ENCODE measurements at places on chromosomes 4 and X.

GRCh38 chr4:101345596-101346350, 1.6 kb downstream of the PPP3CA start:
- peak overlapping the region; percentile 90 for H3K27ac ChIP-seq
- no peaks in the 10 kb centered on the region for H3K27me3 ChIP-seq
- DNase-seq, result peak; percentile 47
- peaks cover 52% of the 10 kb centered on the region for H3K4me1 ChIP-seq

GRCh38 chr4:139028191-139028661, 12.6 kb downstream of the NOCT start:
- no peak overlapping the region for H3K4me3 ChIP-seq
- H3K27me3 ChIP-seq, result no peaks in the 10 kb centered on the region
- peaks cover 22% of the 10 kb centered on the region for H3K36me3 ChIP-seq

DNA sequence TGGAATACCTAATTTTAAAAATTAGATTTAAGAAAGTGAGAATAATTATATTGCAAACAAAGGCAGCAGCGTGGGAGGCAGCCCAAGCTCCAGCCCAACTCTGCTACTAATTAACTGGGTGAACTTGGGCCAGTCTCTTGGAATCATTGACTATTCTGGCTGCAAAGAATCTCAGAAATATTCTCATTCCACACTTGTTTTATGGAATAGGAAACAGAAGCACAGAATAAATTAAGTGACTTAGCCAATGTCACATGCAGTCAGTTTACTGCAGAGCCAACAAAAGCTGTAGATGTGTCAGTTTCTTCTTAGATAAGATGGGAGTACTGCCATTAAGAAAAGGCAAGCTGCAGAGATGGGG, 132.6 kb upstream of the FAM9B start:
- peaks cover 7% of the 10 kb centered on the region for H3K36me3 ChIP-seq
- H3K27me3 ChIP-seq, result no peaks in the 10 kb centered on the region
- H3K4me1 ChIP-seq, result peaks cover 21% of the 10 kb centered on the region
- DNase-seq, result no peak

DNA sequence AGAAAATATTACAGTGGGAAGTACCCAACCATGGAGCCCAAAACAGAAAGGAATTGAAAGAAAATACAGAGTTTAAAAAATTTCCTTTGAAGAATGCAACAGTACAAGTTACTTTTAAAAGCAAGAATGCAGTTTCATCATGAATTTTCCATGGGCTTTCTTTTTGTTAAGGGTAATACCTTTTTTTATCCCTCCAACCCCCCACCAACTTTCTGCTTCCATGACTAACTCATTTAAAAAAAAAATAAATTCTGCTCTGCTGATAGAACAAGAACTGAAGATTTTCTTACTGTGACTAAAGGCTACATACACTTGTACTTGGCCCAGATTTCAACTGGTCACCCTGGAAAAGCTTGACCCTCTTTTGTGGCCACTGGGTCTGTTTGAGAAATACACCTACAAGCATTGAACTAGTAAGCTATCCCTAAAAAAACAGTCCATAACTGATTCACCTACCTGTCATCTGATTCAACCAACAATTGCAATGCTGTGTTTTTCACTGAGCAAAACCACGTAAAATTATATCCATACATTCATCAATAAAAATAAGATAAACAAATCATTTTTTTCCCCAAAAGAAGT, 214.2 kb downstream of the NSUN7 start:
- no peaks in the 10 kb centered on the region for H3K36me3 ChIP-seq
- H3K27ac ChIP-seq, result no peak overlapping the region
- H3K4me3 ChIP-seq, result no peak overlapping the region
- no peak for DNase-seq
- no peaks in the 10 kb centered on the region for H3K27me3 ChIP-seq

- no peak overlapping the region for H3K27ac ChIP-seq
- H3K27me3 ChIP-seq, result peaks cover 17% of the 10 kb centered on the region
- peaks cover 24% of the 10 kb centered on the region for H3K4me1 ChIP-seq
- H3K36me3 ChIP-seq, result peaks cover 6% of the 10 kb centered on the region
- no peak overlapping the region for H3K4me3 ChIP-seq
Observed at GRCh38 chrX:368811-369562, 17.7 kb downstream of the PPP2R3B start.

- no peak for DNase-seq
- no peak overlapping the region for H3K4me3 ChIP-seq
- H3K27me3 ChIP-seq, result peaks cover 11% of the 10 kb centered on the region
- no peaks in the 10 kb centered on the region for H3K4me1 ChIP-seq
- no peak overlapping the region for H3K27ac ChIP-seq
Observed at GRCh38 chr4:123356921-123357320, 39.7 kb upstream of the SPRY1 start.

DNA sequence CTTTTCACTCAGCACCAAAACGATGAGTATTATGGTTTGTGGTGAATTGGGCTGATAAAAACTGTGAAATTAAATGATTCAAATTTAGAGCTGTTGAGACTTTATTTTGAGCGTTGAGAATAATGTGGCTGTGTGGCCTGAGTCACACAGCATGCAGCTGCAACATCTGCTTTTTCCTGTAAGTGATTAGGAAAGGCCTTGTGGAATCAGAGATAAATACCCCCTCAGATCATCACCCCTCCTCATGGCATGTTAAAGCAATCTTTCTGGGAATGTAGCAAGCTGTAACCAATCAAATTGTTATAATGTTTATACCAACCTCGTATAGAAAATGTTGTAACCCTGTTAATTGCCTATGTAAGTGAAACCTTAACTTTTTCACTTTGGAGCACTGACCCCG, 90.0 kb upstream of the GRPR start:
- no peak overlapping the region for H3K4me3 ChIP-seq
- no peak for DNase-seq
- H3K4me1 ChIP-seq, result no peaks in the 10 kb centered on the region
- H3K27ac ChIP-seq, result no peak overlapping the region
- no peaks in the 10 kb centered on the region for H3K27me3 ChIP-seq

- H3K27ac ChIP-seq, result no peak overlapping the region
- peaks cover 29% of the 10 kb centered on the region for H3K4me1 ChIP-seq
- H3K27me3 ChIP-seq, result no peaks in the 10 kb centered on the region
- DNase-seq, result no peak
- H3K4me3 ChIP-seq, result no peak overlapping the region
Observed at GRCh38 chrX:134794692-134795091, 136.4 kb upstream of the PLAC1 start.

GRCh38 chr4:1377606-1378261, 28.5 kb downstream of the NKX1-1 start:
- DNase-seq, result no peak
- H3K27me3 ChIP-seq, result no peaks in the 10 kb centered on the region
- H3K4me3 ChIP-seq, result no peak overlapping the region
- H3K27ac ChIP-seq, result no peak overlapping the region

DNA sequence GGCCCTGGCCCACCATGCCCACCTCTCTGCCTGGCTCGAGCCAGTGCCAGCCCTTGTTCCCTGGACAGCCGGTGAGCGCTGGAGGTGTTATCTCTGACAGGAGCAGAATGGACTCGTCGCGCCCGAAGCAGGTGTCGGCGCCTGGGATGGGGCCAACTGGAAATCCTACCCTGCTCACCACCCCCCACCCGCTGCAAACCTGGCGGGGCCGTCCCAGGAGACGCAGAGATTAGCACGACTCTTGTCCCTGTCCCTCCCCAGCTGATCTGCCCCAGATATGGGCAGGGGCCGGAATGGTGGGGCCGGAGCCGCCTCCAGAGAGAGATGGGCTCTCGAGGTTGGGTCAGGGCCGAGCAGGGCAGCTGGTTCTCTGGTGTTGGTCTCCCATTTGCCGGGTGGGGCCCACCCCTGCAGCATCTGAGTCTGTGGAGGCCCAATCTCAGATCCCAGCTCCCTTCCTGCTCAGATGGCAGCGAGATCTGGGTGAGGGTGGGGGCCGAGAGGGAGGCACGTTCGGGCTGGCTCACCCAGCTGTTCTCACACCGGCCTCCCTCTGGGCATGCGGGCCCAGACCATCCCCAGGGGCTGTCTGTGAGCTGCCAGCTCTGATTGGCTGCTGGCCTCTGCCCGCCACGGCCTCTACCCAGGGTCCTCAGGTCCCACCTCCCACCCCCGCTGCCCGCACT, 20.1 kb upstream of the FGFR3 start:
- DNase-seq, result no peak
- no peaks in the 10 kb centered on the region for H3K36me3 ChIP-seq
- no peaks in the 10 kb centered on the region for H3K4me1 ChIP-seq
- no peak overlapping the region for H3K4me3 ChIP-seq
- H3K27me3 ChIP-seq, result peaks cover 26% of the 10 kb centered on the region

DNA sequence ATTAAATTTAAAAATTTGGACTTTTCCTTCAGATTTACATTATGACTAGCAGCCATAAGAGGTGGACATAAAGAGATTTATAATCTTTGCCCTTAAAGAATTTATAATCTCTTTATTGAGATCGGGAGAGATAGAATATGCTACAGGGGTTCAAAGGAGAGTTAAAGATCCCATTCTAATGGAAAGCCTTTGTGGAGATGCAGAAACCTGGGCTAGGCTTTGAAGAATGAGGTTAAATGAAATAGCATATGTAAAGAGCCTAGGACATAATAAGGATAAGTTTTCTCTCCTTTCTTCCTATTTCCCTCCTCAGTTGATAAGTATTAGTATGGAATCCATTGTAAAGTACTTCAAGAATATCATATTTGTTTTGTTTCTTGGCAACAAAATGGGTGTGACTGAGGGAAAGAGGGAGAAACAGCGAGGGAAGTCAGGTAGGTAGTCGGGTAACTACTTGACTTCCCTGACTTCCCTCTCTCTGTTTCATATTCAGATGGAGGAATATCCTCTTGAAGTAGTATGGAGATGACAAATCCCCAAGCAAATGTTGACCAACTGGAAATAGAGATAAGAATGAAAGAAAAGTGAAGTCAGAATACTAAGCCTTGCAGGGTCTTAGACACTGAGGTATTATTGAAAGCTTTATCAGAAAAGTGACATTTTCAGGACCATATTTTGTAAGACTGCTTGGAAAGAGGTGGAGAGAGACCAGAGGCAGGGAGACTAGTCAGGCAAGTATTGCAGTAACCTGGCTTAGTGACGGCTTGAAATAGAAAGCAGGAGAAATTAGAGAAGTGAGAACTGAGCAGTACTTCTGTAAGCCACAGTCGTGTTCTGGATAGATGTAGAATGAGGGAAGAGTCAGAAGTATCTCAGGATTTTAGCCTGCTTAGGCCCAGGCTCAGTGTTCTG, 82.9 kb downstream of the PDLIM5 start:
- H3K27me3 ChIP-seq, result no peaks in the 10 kb centered on the region
- H3K4me1 ChIP-seq, result peaks cover 9% of the 10 kb centered on the region
- H3K27ac ChIP-seq, result peak overlapping the region; percentile 1
- no peaks in the 10 kb centered on the region for H3K36me3 ChIP-seq

- peaks cover 66% of the 10 kb centered on the region for H3K27me3 ChIP-seq
- no peak overlapping the region for H3K27ac ChIP-seq
- H3K36me3 ChIP-seq, result no peaks in the 10 kb centered on the region
- DNase-seq, result no peak
Observed at GRCh38 chr4:78558410-78558809, 6.8 kb downstream of the ANXA3 start.

- H3K36me3 ChIP-seq, result no peaks in the 10 kb centered on the region
- no peak overlapping the region for H3K27ac ChIP-seq
- no peak for DNase-seq
- no peak overlapping the region for H3K4me3 ChIP-seq
Observed at GRCh38 chr4:146105464-146105863, 70.1 kb upstream of the LSM6 start.

DNA sequence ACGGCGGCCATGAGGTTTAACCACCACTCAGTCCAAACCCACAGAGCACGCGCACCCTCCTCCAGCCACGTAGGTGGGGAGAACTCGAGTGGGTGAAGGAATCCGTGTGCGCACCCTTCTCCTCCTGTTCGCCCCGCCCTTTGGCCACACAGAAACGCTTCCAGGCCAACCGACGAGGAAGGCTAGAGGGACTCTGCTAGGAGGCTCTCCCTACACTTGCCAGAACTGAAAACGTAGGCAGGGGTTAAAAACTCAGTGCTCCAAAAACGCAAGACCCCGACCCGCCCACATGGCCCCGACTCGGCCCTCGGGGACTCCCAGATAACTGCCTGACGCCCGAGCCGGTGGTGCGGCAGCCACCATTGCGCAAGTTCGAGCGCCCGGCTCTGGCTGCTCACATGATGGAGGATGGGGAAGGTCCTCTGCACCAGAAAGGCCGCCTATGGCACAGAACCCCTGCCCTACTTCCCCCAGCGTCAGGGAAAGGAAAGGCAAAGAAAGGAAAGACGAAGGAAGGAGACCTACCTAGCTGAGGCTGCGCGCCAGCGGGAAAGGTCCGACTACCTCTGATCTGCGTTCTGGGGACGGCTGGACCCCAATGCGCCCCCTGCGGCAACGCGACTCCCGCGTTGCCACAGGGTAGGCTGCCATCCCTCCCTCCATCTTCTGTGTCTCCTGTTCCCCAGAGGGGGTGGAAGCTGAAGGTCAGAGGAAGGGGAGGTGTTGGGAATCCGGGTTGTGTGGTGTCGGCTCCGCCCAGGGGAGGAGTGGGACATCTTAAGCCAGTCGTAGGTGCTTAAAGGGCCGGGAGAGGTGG, 201.9 kb upstream of the AGTR2 start:
- no peak overlapping the region for H3K27ac ChIP-seq
- no peak overlapping the region for H3K4me3 ChIP-seq
- H3K4me1 ChIP-seq, result no peaks in the 10 kb centered on the region
- no peaks in the 10 kb centered on the region for H3K36me3 ChIP-seq
- no peaks in the 10 kb centered on the region for H3K27me3 ChIP-seq

DNA sequence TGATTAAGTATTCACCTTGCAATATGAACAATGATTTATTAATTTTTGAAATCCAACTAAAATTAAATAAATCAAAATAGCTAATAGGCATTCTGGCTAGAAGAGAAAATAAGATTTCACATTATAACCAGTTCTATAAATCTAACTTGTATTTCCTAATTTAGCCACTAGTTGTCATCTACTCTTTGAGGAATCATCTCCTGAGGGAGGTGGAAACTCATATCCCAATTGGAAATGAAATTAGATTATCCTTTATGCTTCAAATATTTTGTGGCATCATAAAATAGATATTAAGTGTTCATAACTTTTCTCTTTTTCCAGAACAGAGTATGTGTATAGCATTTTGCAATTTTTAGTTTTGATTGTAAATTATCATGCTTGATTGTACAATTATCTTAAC, 558.5 kb upstream of the DIAPH2 start:
- no peaks in the 10 kb centered on the region for H3K36me3 ChIP-seq
- no peaks in the 10 kb centered on the region for H3K27me3 ChIP-seq
- no peaks in the 10 kb centered on the region for H3K4me1 ChIP-seq

DNA sequence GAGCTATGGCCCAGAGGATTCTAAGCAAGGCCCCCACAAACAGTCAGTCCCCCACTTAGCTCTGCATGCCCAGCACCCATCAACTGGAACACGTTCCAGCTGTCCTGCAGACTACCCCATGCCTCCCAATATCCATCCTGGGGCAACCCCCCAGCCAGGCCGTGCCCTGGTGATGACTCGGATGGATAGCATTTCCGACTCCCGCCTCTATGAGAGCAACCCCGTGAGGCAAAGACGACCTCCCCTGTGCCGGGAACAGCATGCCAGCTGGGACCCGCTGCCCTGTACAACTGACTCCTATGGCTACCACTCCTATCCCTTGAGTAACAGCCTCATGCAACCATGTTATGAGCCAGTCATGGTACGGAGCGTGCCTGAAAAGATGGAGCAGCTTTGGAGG, 32.0 kb downstream of the LAS1L start:
- H3K4me1 ChIP-seq, result no peaks in the 10 kb centered on the region
- no peak overlapping the region for H3K27ac ChIP-seq
- no peak for DNase-seq
- H3K27me3 ChIP-seq, result no peaks in the 10 kb centered on the region
- peaks cover 1% of the 10 kb centered on the region for H3K36me3 ChIP-seq
- no peak overlapping the region for H3K4me3 ChIP-seq

GRCh38 chr4:64538219-64538618, 129.0 kb upstream of the TECRL start:
- H3K4me1 ChIP-seq, result no peaks in the 10 kb centered on the region
- H3K27ac ChIP-seq, result no peak overlapping the region
- H3K4me3 ChIP-seq, result no peak overlapping the region

- no peaks in the 10 kb centered on the region for H3K36me3 ChIP-seq
- peaks cover 37% of the 10 kb centered on the region for H3K27me3 ChIP-seq
- H3K27ac ChIP-seq, result no peak overlapping the region
- DNase-seq, result no peak
- no peak overlapping the region for H3K4me3 ChIP-seq
Observed at GRCh38 chrX:71935476-71935875, 24.8 kb downstream of the NHSL2 start.

Measured in central memory CD8-positive, alpha-beta T cell (primary cell).